Stromal cell of bone marrow (primary cell): ENCODE measurements at places on chromosomes 11 and 22.
A peak's percentile ranks its signal among the peaks of the same experiment; 100 is the strongest.

GRCh38 chr22:36764641-36765040 is 11.3 kb downstream of the IFT27 start:
- no peak for DNase-seq

GRCh38 chr11:126104420-126104819 is 41.8 kb upstream of the CDON start:
- DNase-seq, result no peak

GRCh38 chr22:35303029-35303624 is 3.4 kb downstream of the TOM1 start:
- no peak for DNase-seq

DNA sequence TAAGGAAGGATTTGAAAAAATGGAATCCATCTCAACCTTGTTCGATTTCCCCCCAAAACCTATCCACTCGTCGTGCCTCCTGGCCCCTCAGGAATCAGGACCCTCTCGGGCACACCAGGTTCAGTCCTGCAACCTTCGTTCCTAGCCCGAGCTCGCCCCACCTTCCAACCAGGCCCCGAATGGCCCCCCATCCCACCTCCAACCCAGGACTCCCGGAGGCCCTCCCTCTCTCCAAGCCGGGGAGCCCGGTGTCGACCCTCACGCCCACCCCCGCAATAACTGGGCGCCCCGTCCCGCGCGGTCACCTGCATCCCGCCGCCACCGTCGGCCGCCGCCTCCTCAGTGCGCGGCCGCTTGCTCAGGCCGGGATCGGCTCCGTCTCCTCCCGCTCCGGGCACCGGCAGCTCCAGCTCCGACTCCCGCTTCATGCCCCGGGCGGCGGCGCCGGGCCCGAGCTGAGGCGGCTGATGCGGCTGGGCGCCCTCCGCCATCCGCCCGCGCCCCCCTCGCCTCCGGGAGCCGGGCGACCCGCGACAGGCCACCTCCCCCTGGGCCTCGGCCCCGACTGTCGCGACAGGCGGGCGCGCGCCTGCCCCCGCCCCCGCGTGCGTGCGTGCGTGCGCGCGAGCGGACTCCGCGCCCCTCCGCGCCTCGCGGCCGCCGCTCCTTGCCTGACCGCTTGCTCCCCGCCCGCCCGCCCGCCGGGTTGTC is 534 bp downstream of the RBFOX2 start:
- DNase-seq, result no peak

DNA sequence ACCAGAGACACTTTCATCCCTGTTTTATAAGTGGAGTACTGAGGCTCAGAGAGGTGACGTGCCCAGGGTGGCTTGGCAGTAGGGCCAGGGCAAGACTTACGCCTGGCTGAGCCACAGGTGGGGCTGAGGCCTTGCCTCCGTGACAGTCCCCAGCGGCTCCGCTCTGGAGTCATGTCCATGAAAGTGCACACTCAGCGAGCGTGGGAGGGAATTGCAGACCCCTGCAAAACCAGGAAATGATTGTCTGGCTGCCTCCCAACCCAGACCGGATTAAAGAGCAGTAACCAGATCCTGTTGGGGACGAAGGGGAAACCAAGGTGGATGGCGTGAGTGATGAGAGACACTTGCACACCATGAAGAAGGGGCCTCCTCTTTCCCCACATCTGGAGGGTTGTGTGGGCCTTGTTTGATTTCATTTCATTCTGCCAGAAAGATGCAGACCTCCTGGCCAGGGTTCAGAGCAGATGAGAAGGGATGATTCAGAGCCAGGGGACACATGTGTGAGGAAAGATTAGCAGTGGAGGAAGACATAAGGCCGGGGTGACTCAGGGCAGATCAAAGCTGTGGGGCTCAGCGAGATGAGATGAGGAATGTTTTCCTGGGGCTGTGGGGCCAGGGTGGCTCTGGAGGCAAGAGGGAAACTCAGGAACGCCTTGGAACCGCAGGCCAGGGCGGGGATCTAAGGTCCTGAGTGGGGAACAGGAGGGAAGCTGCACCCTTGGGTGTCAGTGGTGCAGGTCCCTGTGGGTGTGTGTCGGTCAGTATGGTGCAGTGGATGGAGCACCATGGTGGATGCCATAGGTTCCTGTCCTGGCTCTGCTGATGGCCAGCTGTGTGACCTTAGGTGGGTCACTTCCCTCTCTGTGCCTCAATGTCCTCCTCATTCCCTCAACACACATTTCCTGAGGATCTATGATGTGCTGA is 29.9 kb upstream of the LRRC32 start:
- DNase-seq, result peak; percentile 71

DNA sequence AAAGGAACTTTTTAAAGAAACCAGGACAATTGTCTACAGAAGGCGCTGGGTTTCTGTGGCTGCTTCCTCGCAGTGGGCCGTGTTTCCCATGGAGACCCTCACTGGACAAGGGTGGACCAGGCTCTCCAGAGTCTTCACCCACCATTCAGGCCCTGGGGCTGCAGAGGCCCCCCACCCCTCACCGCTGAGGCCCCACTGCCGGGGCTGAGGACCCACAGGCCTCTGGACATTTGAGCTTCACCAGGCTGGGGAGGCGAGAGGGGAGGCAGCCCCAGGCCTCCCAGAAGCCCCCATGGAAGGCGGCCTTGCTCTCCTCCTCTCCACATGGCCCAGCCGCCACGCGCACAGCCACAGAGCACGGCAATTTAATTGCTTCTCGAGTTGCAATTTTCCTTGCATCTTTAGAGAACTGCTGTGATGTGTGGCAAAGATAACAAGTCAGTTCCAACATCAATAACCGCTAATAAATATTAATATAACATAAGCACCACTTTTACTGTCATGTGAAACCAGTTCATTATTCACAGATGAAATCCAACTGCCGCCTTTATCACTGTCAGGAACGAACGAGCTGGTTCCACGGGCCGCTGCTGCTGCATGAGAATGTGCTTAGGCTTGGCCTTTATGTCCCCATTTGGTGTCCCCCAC is 81.0 kb downstream of the PHF21B start:
- DNase-seq, result no peak
